ENCODE measurements at places on chromosomes 5 and 9. TPM values are rescaled to one million over a fixed set of nuclear protein-coding genes. Genes with fewer than 3 reads are reported as not detected.

Gene KCNN2
- not detected for polyA plus RNA-seq

Gene SARDH
- not detected for polyA plus RNA-seq

Gene SLC6A18
- polyA plus RNA-seq = not detected

Gene ANKRD20A1
- not detected for polyA plus RNA-seq

Gene KIF4B
- not detected for polyA plus RNA-seq

Gene WASHC1
- 15.2 TPM for polyA plus RNA-seq

Gene NUTM2F
- polyA plus RNA-seq = not detected

Gene TMEM174
- not detected for polyA plus RNA-seq

Gene SMIM33
- polyA plus RNA-seq = not detected

Data from B cell (primary cell).